ENCODE measurements at places on chromosomes 6 and 20. TPM values are rescaled to one million over a fixed set of nuclear protein-coding genes. Genes with fewer than 3 reads are reported as not detected.
A peak's percentile ranks its signal among the peaks of the same experiment; 100 is the strongest.

DNA sequence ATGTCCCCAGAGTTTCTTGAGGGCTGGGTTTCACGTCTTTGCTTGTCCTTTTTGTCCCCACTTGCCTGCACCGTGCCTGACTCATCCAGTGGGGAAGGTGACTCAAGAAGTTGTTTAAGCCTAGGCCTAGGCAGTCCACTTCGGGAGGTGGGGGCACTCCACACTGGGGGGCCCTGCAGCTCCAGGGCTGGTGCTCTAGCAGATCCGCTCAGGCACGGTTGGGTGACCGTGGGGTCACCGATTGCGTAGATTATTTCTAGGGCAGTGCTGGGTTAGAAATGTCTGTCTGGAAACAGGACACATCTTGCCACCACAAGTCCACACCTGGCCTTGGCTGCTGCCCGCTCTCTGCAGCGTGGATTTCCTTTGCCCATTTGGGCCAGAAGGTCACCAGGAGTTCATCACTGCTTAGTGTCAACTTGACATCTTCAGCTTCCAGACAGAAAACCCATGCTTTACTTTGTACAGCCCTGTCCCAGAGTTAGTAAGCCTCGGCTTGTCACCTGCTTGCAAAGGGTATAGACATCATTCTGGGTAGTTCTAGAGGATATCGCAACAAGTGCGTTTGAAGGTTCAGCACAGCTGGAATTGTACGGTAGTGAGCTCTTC is 13.6 kb upstream of the C20orf144 start:
- DNase-seq = no peak

- DNase-seq = no peak
These were observed 228.3 kb downstream of the NRN1 start for GRCh38 chr6:5778317-5778857.

DNA sequence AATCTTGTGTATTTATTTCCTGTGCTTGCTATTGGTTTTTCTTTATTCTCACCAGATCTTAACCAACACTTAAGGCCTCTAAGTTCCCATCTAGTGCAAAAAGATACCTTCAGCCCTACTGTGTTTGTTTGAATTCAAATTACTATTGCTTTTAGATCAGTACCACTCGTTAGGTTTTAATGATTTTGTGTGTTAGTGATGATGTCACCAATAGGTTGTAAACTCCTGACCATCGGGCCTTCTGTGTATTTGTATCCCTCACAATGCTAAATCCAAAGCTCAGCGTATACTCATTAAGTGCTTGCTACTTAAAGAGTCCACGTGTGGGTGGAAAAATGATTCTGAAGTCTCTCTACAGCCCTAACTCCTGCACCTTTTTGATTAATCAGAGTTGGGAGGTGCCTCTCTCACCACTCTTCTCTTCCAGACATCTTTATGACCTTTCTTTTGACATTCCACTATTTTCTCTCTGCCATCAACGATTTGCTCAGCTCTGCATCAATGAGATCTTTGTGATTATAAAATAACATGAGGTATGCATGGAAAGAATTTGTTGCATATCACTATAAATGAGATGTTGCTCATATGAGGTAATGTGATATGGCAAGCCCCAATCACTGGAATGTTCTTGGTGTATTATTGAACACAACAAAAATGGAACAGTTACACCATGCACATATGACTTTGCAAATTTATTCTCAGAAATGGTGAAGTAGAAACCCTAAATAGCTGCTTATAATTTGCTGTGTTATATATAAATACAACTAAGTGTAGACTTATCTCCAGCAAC is 55.1 kb upstream of the LAMA2 start:
- no peak for DNase-seq

- DNase-seq = no peak
These were observed 25.1 kb downstream of the TOX2 start for GRCh38 chr20:43939762-43940121.

DNA sequence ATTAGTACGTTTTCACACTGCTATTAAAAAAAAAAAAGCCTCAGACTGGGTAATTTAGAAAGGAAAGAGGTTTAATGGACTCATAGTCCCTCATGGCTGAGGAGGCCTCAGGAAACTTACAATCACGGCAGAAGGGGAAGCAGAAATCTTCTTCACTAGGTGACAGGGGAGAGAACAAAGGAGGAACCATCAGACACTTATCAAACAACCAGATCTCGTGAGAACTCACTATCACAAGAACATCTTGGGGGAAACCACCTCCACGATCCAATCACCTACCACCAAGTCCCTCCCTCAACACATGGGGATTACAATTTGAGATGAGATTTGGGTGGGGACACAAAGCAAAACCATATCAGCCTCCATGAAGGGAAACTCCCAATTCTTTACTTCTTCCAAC is 85.2 kb upstream of the MAFB start:
- no peak for DNase-seq

DNA sequence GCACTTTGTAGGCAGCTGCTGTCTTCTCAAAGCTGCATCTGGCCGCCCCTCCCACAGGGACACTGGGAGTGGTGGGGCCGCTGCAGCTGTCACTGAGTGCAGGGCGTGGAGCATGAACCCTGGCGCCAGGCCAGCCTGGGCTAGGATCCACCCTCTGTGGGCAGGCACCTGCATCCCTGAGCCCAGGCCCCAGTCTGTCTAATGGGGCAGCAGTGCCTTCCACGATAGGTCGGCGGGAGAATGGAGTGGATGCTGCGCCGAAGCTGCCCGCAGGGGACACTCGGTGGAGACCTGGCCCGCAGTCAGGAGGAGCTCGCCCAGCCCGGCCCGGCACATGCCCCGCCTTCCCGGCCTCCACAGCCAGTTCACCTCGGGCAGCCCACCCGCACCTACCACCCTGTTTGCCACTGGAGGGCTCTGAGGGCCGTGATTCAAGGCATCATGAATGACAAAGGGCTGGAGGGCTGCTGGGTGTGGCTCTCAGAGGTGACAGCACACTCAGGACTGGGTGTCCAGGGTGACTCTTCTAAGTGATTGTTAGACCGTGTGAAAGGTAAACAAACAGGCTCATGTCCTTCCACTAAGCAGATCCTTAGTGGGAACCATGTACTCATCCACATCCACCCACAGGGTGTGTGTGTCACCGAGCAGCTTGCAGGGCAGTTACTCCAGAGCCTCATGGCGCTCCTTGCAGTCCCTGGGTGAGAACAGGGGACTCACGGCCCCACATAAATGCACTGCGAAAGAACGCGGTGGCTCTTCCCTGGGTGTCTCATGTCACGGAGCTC is 133.9 kb downstream of the AGPAT4 start:
- no peak for DNase-seq

- DNase-seq = no peak
These were observed 286.5 kb upstream of the PRND start for GRCh38 chr20:4435225-4435624.

- DNase-seq = no peak
These were observed 27.7 kb downstream of the CST9L start for GRCh38 chr20:23540624-23541023.

- no peak for DNase-seq
These were observed 247.5 kb upstream of the RNF217 start for GRCh38 chr6:124714728-124715127.

DNA sequence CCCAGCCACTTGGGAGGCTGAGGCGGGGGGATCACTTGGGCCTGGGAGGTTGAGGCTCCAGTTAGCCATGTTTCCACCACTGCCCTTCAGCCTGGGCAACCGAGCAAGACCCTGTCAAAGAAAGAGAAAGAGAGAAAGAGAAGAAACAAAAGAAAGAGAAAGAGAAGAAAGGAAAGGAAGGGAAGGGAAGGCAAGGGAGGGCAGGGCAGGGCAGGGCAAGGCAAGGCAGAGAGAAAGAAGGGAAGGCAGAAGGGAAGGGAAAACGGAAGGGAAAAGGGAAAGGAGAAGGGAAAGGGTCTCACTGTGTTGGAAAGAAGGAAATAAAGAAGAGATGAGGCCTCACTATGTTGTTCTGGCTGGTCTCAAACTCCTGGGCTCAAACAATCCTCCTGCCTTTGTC is 47.8 kb upstream of the PBOV1 start:
- no peak for DNase-seq

GRCh38 chr6:26342106-26343004 is 22.6 kb upstream of the BTN3A2 start:
- no peak for DNase-seq

GRCh38 chr6:35585658-35586057 is 73.0 kb upstream of the TULP1 start:
- DNase-seq = no peak

DNA sequence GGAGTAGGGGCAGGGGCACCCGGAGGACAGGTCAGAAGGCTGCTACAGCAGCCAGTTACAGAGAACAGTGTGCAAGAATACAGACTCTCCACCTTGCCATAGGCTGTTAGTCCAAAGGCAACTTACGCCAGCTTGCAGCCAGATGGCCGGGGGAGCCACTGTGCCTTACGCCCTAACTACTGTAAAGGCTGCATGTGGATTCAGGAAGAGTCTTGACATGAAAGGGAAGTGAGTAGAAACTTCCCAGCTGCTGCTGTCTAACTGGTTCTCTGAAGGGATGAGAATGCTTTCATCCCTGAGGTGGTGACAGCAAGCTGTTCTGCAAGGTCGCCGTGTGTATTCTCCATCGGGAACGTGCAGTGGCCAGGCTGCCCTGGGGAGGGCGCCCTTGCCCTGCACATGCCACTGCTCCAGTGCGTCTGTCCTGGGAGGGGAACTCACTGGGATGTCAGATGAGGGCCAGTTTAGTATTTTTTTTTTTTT is 46.1 kb downstream of the LYRM4 start:
- peak; percentile 83 for DNase-seq

DNA sequence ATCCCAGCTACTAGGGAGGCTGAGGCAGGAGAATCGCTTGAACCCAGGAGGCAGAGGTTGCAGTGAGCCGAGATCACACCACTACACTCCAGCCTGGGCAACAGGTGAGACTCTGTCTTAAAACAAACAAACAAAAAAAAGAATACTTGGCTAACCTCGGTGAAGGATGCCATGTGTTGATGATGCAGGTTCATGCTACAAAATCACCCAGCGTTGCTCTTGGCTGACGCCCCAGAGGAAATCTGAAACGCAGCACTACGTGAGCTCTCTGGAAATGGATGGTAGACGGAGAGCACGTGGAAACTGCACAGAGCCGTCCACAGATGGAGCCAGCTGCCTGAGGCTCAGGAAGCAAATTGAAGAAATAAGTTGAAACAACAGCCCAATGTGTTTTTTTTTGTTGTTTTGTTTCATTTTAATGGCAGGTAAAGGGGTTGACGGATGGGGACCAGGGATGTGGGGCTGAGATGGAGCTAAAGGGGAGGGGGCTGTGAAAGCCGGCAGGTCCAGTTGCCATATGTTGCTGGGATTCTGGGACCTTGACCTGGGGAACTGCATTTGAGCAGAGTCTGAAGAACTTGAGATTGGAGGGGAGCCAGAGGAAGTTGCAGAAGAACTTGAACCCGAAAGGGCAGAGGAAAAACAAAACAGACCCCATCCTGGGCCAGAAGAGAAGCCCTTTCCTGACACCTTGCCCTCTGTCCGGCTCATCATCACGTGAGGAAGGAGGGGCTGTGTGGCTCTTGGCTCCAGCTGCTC is 12.8 kb upstream of the MANBAL start:
- DNase-seq = peak; percentile 75

Gene RNF39
- 2.0 TPM for polyA plus RNA-seq

Gene SEMG2
- not detected for polyA plus RNA-seq

Gene TNF
- polyA plus RNA-seq = 0.17 TPM

Gene RAET1L
- polyA plus RNA-seq = not detected

Gene MATN4
- polyA plus RNA-seq = 0.25 TPM

Gene COL11A2
- polyA plus RNA-seq = 5.9 TPM

Gene APOBEC2
- polyA plus RNA-seq = 0.37 TPM

Gene STMN3
- 22.7 TPM for polyA plus RNA-seq
